ENCODE measurements at places on chromosomes 2 and 18.

DNA sequence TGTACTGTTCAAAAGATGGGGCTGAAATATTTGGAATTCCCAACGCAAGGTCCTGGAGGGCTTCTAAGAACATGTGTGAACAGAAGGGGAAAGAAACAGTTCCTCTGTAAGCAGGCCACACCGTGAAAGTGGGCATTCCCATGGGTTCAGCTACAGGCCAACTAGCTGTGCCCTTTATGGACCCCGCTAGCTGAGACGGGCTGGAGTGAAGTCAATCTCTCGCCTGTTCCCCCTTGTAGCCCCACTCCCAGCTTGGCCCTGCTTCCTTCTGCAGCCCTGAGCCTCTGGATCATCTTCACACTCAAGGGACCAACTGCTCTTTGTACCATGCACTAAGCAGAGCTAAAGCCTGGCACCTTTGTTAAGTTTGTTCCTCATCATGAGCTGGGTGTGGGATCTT is 55.4 kb downstream of the POLR1A start:
- DNase-seq: no peak

DNA sequence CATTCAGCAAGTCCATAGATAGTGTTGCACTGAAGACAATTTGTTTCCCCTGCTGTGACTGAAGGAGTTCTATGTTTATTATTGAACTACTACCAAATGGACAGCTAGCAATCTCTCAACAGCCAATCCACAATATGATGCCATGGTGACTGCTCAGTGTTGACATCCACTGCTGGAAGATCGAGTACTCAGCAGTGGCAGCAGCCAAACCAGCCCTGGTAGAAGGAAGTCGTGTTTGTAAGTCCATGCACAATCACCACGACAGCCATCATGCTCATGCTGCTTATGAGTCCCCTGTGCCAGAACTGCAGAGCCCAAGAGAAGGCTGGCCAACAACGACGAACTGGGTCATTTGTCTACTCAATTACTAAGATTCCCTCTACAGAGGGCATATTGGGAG is 66.4 kb downstream of the OSR1 start:
- DNase-seq: no peak

DNA sequence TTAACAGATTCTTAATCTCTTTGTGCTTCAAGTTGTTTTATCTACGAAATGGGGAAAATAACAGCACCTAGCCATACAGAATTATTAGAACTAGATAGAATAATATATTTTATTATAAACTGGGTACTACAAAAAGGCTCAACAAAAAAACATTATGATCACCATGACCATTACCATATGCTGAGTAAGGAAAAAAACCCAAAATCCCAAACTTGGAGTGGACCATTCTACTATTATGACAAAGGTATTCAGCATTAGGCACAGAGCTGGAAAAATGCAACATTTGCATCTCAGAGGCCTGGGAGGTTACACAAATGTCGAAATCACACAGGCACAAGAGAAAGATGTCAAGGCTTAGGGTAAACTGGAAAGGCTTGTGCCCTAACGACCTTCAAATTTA is 162.8 kb downstream of the SRBD1 start:
- DNase-seq: no peak

DNA sequence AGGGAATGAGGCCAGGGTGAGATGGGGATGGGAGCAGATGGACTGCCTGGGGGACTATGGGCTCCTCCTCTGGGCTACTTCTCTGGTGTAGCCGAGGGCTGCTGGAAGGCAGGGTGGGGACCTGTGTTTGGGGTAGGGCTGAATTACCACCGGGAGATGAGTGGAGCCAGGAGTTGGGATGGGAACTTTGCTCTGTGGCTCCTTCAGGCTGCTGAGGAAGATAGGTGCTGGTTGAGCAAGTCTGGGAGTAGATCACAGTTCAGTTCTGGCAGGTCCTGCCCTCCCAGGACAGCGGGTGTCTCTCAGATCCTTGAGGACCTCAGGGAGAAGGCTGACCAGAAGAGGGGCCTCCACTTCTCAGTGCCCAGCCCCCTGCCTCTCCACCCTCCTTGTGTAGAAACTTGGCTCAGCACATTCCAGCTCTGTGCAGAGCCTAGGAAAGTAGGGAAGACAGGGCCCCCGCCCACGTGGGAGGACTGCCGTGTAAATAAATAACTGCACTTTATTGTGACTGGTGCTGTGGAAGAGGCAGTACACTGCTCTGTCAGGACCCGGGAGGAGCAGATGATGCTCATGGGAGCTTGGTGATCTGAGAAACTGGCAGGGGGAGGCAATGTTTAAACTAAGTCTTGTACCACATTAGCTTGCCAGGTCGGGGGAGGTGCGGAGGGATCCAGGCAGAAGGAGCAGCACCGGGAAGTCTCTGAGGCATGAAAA is 15.3 kb downstream of the TET3 start:
- DNase-seq: no peak

GRCh38 chr2:221134718-221135117 is 437.4 kb downstream of the EPHA4 start:
- DNase-seq: no peak

DNA sequence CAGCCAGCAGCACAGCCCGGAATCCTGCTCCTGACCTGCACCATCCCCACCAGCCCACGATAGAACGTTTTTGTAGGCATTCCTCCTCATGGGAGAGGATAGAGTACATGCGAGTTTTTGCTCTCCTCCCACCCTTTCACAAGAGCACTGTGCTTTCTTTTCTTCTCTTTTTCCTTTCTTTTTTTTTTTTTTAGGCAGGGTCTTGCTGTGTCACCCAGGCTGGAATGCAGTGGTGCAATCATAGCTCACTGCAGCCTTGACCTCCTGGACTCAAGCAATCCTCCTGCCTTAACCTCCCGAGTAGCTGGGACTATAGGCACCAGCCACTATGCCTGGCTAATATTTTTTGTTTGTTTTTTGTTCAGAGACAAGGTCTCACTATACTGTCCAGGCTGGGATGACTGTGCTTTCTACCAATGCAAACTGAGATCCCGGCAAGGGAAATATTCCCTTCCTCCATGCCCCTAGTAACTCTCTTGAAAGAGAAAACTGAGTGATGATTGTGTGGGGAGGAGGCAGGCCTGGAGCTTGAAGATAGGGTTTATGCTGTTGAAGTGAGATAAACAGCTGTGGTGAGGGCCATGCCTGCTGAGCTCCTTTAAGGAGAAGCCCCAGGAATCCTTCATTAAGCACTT is 82.6 kb upstream of the TXNDC2 start:
- no peak for DNase-seq
